Left lung (tissue), 14 donors: ENCODE measurements at places on chromosomes 3 and 15.
A peak's percentile ranks its signal among the peaks of the same experiment; 100 is the strongest.

DNA sequence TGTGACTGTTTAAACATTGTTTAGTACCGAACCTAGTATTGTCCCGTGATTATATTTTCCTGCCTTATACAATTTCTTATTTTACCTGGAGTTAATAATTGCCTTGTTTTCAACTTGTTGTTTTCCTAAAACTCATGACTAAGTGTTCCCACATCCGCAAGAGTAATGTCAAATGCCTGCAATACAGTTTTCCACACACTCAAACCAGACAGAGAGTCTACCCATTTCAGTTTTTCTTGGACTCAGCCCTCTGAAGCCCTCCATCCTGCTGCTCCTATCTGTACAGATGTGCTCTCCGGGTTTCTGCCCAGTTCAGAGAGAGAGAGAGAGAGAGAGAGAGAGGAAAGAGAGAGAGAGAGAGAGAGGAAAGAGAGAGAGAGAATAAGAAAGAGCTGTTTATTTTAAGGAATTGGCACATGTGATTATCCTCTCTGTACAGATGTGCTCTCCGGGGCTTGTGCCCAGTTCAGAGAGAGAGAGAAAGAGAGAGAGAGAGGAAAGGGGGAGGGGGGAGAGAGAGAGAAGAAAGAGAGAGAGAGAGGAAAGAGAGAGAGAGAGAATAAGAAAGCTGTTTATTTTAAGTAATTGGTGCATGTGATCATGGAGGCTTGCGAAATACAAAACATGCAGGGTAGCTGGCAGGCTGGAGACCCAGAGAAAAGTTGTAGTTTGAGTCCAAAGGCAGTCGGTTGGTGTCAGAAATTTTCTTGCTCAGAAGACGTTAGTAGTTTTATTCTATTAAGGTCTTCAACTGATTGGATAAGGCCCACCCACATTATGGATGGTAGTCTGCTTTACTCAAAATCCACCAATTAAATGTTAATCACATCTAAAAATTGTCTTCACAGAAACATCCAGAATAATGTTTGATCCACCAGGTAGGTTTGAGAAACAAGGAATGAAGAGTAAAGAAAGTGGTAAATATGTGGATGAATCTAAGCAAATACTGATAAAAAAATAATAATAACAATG, 104.1 kb upstream of the GOLGA8J start:
- DNase-seq, result no peak

- DNase-seq, result no peak
These were observed 62.2 kb upstream of the SEC61A1 start for GRCh38 chr3:127990051-127990450.

GRCh38 chr3:143654906-143655305, 193.4 kb downstream of the SLC9A9 start:
- DNase-seq, result no peak

GRCh38 chr3:6935970-6936369, 75.1 kb downstream of the GRM7 start:
- no peak for DNase-seq

DNA sequence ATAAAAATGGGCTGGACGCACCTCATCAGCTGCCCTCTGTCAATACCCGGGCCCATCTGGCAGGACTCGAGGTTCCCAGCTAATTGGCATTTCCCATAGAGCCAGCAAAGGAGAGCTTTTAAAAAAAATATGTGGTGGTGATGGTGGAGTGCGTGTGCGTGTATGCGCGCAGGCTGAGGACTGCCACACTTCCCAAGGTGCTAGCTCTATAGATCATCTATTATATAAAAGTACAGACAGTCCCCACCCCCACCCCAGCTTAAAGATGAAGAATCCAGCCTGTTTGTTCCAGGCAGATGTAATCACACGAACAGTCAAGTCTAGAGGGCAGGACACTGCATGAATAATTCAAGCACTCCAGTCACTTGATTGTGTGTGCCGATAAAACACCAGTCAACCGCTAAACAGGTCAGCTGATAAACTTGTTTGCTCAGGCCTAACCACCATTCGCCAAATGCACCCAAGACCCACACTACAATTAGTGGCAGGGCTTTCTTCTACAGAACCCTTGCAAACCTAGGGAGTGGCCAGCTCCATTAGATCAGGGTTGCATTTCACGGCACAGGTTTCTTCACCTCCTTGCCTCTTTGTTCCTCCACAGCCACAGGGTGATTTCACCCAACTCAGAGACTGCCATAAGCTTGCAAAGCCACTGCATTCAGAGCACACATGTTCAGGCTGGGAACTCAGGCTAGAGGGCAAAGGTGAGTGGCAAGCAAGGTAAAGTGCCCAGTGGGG, 5.8 kb downstream of the TLE3 start:
- no peak for DNase-seq

DNA sequence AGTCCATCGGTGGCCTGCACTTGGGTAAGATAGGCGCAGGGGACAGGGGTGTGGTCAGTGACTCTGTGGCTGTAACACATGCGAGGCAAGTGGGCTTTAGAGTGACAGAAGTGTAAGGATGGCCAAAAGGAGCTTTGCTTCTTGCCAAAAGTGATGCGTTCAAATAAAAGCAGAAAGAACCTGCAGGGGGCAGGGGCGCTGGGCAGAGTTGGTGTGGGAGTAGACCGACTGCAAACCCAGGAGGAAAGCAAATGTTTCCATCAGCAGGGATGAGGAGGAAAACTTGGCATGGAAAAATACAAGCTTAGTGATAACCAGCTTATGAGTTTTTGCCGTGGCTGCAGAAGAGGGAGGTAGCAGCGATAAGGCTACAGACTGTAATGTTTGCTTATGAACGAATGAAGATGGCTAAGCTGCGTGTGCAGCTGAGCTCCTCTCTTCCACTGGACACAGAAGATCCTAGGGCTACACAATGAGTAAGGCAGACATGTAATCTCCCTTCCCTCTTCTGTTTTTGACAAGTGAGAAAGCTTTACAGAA, 149.4 kb downstream of the WNT5A start:
- DNase-seq, result no peak

GRCh38 chr3:136239094-136239493, 11.0 kb upstream of the PCCB start:
- no peak for DNase-seq

GRCh38 chr3:74631351-74632140, 17.1 kb upstream of the CNTN3 start:
- no peak for DNase-seq

GRCh38 chr3:13110678-13111116, 37.5 kb upstream of the IQSEC1 start:
- DNase-seq, result peak; percentile 40

GRCh38 chr15:76996526-76997401, 1.8 kb downstream of the PSTPIP1 start:
- DNase-seq, result peak; percentile 53

GRCh38 chr15:35206060-35206675, 121.1 kb upstream of the NANOGP8 start:
- DNase-seq, result no peak

DNA sequence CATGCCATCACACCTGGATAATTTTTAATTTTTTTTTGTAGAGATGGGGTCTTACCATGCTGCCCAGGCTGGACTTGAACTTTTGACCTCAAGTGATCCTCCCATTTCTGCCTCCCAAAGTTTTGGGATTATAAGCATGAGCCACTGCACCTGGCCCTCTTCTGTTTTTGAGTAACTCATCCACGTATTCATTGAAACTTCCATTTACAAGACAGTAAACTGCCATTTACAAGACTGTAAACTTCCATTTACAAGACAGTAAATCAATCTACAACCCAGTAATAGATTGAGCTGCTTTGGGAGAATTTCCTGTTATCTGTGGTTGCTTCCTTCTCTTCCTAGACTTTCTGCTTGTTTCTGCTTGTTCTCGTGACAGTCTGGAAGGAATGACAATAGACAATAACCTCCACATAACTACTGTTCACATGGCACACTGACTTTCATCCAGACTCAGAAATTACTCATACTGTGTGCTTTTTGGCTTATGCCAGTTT, 114.7 kb upstream of the CCNL1 start:
- DNase-seq, result no peak

GRCh38 chr3:15347737-15348110, 15.3 kb upstream of the SH3BP5 start:
- DNase-seq, result no peak

DNA sequence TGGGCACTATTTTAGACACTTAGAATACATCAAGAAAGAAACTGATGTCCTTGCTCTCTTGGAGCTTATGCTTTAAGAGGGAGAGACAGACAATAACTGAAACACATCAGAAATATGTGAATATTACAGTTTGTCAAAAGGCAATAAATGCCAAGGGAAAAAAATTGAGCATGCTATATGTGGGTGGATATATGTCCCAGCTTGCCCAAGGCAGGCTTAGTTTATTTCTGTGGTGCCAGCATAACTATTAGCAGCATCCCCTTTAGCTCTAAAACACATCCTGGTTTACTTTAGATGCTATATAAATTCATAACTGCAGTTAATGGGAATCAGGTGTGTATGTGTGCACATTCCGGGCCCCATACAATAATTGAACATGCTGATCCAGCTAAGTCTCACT, 191.2 kb upstream of the PDZRN3 start:
- no peak for DNase-seq

GRCh38 chr3:103393395-103394186, 958.8 kb downstream of the ZPLD1 start:
- no peak for DNase-seq

GRCh38 chr3:124967964-124968363, 33.4 kb upstream of the MUC13 start:
- DNase-seq, result no peak

DNA sequence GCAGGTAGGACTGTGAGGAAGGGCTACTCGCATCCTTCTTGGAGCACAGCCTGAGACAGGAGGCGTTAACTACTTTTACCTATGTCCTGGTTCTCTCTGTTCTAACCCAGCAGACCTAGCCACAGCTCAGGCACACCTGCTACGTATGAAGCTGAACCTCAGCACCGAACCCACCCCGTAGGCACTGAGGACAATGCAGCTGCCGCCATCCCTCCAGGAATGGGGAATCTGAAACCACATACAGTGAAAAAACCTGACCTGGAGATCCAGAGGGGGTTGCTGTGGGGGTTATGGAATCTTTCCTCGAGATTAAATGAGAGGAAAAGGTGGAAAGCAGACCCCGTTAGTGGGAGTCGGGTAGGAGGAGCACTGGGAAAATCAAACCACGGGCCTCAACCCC, 14.4 kb downstream of the MST1R start:
- no peak for DNase-seq

- no peak for DNase-seq
These were observed 325.2 kb upstream of the MEIS2 start for GRCh38 chr15:37425541-37425940.

DNA sequence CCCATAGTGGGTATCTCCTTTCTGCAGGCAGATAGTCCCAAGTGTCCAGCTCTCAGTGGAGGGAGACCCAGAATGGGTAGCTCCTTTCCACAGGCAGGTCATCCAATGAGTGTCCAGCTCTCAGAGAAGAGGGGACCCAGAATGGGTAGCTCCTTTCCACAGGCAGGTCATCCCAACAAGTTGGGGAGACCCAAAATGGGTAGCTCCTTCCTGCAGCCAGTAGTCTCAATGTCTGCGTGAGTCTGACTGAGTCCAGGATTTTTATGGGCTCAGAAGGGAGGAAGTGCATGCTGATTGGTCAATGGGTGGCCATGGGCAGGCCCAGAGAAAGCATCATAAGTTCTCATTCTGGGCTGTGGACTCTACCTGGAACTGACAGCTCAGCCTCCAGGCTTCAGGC, 150.7 kb upstream of the P2RY1 start:
- no peak for DNase-seq

- DNase-seq, result no peak
These were observed 142.0 kb upstream of the PDZRN3 start for GRCh38 chr3:73766599-73767381.

DNA sequence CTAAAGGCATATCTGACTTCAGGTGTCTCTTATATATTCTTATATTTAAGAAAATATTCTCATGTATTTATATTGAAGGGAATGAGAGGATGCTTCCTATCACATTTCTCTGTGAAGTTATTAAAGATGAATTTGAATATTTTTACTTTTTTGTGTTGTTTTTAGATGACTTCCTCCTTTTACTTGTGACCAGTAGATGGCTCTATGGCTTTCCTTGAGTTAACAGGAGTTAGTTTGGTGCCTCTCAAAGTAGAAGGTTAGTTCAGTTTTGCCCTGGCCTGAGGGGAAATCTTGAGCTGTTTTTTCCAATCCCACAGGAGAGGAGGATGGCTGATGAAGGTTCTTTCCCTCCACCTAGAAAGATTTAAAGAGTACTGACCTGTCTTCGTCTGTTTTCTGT, 80.7 kb downstream of the SQOR start:
- no peak for DNase-seq
